ENCODE measurements at places on chromosomes 3 and 15.

DNA sequence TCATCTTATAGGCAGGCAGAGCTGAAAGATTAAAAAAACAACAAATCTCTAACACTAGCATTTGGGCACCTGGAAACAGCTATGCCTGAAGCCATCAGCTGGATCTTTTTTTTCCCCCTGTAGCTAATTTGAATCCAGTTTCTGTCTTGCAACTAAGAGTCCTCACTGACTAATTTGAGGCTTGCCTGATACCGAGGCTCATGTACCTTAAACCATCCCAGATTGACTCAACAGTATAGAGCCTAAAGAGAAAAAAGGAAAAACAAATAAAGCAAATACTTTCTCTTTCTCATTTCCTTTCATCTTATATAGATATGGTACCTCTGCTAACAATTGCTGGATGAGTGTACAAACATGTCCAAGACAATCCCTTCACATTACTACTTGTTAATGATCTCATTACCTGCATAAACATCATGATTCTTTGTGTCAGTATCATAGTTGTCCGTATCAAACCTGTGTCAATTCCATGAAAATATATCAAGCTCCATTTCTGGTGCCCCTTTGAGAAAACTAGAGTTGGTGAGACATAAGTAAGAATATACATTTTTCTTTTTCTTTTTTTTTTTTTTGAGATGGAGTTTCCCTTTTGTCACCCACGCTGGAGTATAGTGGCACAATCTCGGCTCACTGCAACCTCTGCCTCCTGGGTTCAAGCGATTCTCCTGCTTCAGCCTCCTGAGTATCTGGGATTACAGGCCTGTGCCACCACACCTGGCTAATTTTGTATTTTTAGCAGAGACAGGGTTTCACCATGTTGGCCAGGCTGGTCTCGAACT is 43.1 kb downstream of the BHLHE40 start:
- no peak overlapping the region for H3K4me3 ChIP-seq
- no peak for DNase-seq
- H3K4me1 ChIP-seq: peaks cover 13% of the 10 kb centered on the region

GRCh38 chr15:67543348-67543718 is 830 bp downstream of the MAP2K5 start:
- no peak for DNase-seq
- no peaks in the 10 kb centered on the region for H3K36me3 ChIP-seq
- no peak overlapping the region for H3K27ac ChIP-seq
- no peak overlapping the region for H3K4me3 ChIP-seq
- peaks cover 5% of the 10 kb centered on the region for H3K4me1 ChIP-seq
- H3K27me3 ChIP-seq: no peaks in the 10 kb centered on the region

GRCh38 chr3:37899101-37899707 is 37.5 kb downstream of the CTDSPL start:
- H3K4me1 ChIP-seq: no peaks in the 10 kb centered on the region
- no peak for DNase-seq
- H3K27ac ChIP-seq: no peak overlapping the region

GRCh38 chr3:67516496-67516895 is 137.9 kb downstream of the SUCLG2 start:
- no peak overlapping the region for H3K27ac ChIP-seq
- no peak for DNase-seq
- H3K27me3 ChIP-seq: no peaks in the 10 kb centered on the region
- H3K4me3 ChIP-seq: no peak overlapping the region
- H3K36me3 ChIP-seq: no peaks in the 10 kb centered on the region
- H3K4me1 ChIP-seq: peaks cover 2% of the 10 kb centered on the region

- no peaks in the 10 kb centered on the region for H3K36me3 ChIP-seq
- no peaks in the 10 kb centered on the region for H3K4me1 ChIP-seq
- no peak for DNase-seq
- no peak overlapping the region for H3K27ac ChIP-seq
- H3K27me3 ChIP-seq: no peaks in the 10 kb centered on the region
These were observed 397.4 kb upstream of the AZI2 start for GRCh38 chr3:28745916-28746617.

DNA sequence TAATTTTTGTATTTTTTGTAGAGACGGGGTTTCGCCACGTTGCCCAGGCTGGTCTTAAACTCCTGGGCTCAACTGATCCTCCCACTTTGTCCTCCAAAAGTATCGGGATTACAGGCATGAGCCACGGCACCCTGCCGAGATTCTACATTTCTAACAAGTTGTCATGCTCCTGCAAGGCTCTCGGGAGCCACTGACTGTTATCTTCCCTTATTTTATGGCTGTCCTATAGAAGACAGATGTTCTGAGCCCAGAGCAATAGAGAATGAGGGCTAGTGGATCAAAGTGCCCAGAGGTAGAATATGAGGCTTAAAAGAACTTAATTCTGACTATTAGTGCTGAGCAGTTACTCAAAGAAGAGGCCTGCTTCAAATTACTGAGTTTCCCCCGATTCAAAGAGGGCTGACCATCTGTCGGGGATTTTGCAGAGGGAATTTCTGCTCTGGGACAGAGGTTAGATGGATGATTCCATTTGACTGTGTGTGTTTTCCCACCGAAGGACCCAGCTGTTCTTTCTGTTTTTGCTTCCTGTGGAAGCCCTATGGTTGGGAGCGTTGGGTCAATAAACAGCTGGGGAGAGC is 39.5 kb downstream of the ITPR1 start:
- DNase-seq: peak; percentile 47
- no peaks in the 10 kb centered on the region for H3K36me3 ChIP-seq
- no peak overlapping the region for H3K4me3 ChIP-seq
- peaks cover 14% of the 10 kb centered on the region for H3K4me1 ChIP-seq
- no peak overlapping the region for H3K27ac ChIP-seq
- H3K27me3 ChIP-seq: no peaks in the 10 kb centered on the region

DNA sequence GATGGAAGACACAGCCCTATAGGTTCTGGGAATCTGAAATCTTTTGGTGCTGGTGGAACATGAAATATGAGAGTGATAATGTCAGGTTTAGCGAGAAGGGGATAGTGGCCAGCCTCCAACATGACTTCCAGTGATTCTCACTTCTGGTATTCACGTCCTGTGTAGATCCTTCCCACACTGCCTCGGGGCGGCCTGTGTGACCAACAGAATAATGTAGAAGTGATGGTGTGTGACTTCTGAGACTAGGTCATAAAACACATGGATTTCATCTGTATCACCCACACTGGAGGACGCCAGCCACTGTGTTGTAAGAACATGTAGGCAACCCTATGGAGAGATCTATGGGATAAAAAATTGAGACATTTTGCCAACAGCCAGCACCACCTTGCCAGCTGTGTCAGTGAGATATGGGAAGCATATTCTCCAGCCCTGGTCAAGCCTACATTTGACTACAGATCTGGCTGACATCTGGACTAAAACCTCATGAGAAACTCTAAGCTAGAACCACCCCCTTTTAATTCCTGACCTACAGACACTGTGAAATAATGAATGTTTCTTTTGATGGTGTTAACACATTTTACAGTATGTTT is 25.5 kb upstream of the NUDT16 start:
- H3K36me3 ChIP-seq: no peaks in the 10 kb centered on the region
- no peak overlapping the region for H3K4me3 ChIP-seq
- H3K27ac ChIP-seq: no peak overlapping the region
- H3K27me3 ChIP-seq: no peaks in the 10 kb centered on the region
- no peaks in the 10 kb centered on the region for H3K4me1 ChIP-seq

DNA sequence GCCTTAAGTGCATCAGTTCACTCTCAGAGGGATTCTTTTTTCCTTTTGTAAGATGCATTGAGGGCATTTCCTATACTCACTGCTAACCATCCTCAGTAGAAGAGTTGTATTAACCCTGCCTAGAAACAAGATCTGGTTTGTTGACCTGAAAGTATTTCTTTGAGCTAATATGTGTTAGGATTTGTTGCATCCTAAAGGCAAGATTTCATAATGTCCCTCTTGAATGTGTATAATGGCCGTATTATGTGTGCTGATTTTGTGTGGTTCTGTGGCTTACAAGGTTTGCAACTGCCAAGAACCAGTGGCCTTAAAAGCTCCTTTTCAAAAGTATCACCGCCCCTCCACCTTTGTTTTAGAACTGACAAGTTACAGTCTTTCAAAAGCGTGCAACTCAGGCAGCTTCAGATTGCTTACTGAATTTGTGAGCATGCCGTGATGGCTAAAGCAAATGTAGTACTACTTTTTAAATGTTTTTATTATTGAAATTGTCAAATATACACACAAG is 182.0 kb upstream of the BHLHE40 start:
- no peak overlapping the region for H3K27ac ChIP-seq
- H3K36me3 ChIP-seq: no peaks in the 10 kb centered on the region
- H3K27me3 ChIP-seq: no peaks in the 10 kb centered on the region
- no peak overlapping the region for H3K4me3 ChIP-seq

- H3K27me3 ChIP-seq: no peaks in the 10 kb centered on the region
- H3K4me3 ChIP-seq: no peak overlapping the region
- H3K36me3 ChIP-seq: no peaks in the 10 kb centered on the region
- H3K27ac ChIP-seq: no peak overlapping the region
- DNase-seq: no peak
These were observed 71.0 kb downstream of the TCF12 start for GRCh38 chr15:56989411-56989924.

GRCh38 chr3:184085389-184085852 is 11.4 kb upstream of the HTR3E start:
- no peaks in the 10 kb centered on the region for H3K36me3 ChIP-seq
- no peaks in the 10 kb centered on the region for H3K4me1 ChIP-seq
- no peak overlapping the region for H3K4me3 ChIP-seq
- no peaks in the 10 kb centered on the region for H3K27me3 ChIP-seq
- peak; percentile 13 for DNase-seq
- no peak overlapping the region for H3K27ac ChIP-seq

DNA sequence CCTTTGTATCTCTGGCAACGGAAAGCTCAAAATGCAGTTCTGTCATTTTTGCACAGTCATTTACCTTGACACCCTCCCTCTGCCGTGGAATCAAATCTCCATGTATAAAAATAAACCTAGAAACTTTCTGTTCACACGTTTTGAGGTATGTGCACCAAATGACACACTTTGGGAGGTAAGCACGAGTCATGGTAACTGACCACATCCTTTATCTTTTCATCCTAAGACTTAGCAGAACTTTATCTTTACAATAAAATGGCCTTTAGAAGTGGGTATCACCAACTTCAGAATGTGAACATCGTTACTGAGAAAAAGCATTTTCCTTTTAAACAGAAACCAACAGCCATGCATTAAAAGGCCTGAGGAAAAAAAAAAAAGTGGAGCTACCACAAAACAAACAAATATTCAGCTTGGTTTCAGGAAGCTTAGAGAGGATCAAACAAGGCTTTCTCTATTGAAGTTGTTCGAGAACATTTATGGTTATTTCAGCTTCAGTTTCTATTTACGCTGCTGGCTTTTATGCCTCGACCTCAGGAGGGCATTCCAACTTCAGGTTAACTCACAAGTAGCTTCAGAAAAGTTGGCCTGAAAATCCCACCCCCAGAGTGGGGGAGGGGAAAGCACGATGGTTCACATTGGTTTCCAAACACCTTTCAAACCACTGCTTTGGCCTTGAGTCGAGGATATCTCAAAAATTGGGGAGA is 171.1 kb upstream of the ICE2 start:
- H3K27me3 ChIP-seq: no peaks in the 10 kb centered on the region
- peak; percentile 71 for DNase-seq
- H3K36me3 ChIP-seq: no peaks in the 10 kb centered on the region

DNA sequence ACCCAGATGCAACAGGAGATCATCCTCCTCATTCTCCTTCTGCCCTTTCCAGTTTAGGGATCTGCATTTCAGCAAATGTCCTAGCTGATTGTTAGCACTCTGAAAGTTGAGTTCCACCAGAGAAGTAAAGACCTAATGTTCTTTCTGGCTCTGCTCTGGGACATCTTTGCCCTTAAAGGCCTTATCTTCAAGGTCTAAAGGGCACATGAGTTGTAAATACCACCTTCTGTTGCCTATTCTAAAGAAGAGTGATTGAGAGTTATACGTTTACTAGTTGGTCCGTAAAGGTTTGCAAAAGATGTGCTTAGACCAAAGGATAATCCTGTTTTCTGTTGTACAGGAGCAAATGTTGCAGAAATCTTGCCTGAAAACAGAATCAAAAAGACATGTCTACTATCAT is 151.6 kb downstream of the ADAMTS9 start:
- H3K27ac ChIP-seq: no peak overlapping the region
- H3K4me1 ChIP-seq: no peaks in the 10 kb centered on the region
- peaks cover 1% of the 10 kb centered on the region for H3K36me3 ChIP-seq
- peaks cover 2% of the 10 kb centered on the region for H3K27me3 ChIP-seq
- no peak for DNase-seq
- H3K4me3 ChIP-seq: no peak overlapping the region

GRCh38 chr3:102481050-102481449 is 46.2 kb downstream of the ZPLD1 start:
- H3K4me3 ChIP-seq: no peak overlapping the region
- H3K4me1 ChIP-seq: peaks cover 2% of the 10 kb centered on the region
- no peak overlapping the region for H3K27ac ChIP-seq
- H3K36me3 ChIP-seq: no peaks in the 10 kb centered on the region

GRCh38 chr3:23219117-23219516 is 16.0 kb downstream of the UBE2E2 start:
- H3K36me3 ChIP-seq: no peaks in the 10 kb centered on the region
- peak; percentile 51 for DNase-seq
- H3K27ac ChIP-seq: peak overlapping the region; percentile 7
- no peaks in the 10 kb centered on the region for H3K27me3 ChIP-seq

GRCh38 chr3:158739078-158739477 is 6.8 kb upstream of the RARRES1 start:
- no peak for DNase-seq
- no peak overlapping the region for H3K27ac ChIP-seq
- H3K4me3 ChIP-seq: no peak overlapping the region
- no peaks in the 10 kb centered on the region for H3K4me1 ChIP-seq

DNA sequence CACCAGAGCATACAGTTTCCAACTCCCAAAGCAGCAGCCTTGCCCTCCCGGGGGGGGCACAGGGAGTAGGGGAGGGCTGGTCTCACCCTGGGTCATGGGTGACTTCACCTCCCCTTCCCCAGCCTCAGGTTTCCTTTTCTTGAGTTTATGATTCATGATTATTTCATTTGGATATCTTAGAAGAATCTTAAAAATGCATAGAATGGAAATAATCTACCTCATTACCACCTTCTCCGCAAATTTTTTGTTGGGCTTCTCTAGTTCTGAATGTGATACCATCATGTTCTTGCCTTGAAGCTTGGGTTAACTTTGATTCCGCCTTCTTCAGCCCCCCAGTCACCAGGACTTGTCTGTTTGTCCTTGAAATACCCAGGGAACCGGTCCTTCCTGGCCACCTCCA is 148.8 kb upstream of the ROPN1 start:
- no peaks in the 10 kb centered on the region for H3K4me1 ChIP-seq
- no peak for DNase-seq
- H3K36me3 ChIP-seq: no peaks in the 10 kb centered on the region

Measured in mesendoderm (in vitro differentiated cells).